CD8-positive, alpha-beta memory T cell (primary cell): ENCODE measurements at places on chromosomes 7 and 10. TPM values are rescaled to one million over a fixed set of nuclear protein-coding genes. Genes with fewer than 3 reads are reported as not detected.

Gene HELLS
- 146 TPM for total RNA-seq

Gene FAM53B
- total RNA-seq = 29.2 TPM

Gene MYH16
- total RNA-seq = not detected

Gene ZNF138
- total RNA-seq = 10.4 TPM
